Stimulated activated CD4-positive, alpha-beta T cell treated with anti-CD3 and anti-CD28 coated beads, Interleukin-1b, Interleukin-23, amount 100 ng/mL, for 1 hour (primary cell): ENCODE measurements at places on chromosomes 3 and 15.

- DNase-seq, result no peak
Measured at GRCh38 chr3:152309031-152309430, 40.3 kb downstream of the MBNL1 start.

DNA sequence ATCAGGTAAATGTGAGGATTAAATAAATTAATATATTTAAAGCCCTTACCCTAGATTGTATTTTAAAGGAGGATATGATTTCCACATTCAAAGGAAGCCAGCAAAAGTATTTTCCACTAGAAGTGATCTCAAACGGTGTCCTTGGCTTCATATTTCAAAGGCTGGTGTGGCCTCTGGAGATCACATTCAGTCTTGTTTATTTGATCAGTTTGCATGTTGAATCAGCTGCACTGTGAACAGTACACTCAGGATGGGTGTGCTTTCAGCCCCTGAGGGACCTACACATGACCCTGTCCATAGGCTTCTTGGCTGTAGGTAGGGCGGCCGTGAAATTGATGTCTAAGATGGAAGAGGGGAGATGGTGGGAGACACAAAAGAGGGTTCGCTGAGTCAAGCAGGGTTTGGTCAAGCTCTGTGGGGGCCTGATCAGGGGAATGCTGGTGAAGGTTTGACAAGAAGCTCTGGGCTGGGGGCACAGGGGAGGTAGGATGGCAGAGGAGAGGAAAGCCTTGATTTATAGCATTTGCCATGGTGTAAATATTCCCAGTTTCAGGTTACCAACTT, 21.9 kb downstream of the CYP8B1 start:
- no peak for DNase-seq

GRCh38 chr3:182323126-182323700, 470.1 kb upstream of the ATP11B start:
- no peak for DNase-seq

- no peak for DNase-seq
Measured at GRCh38 chr15:58724466-58724865, 25.0 kb downstream of the ADAM10 start.

GRCh38 chr3:99842826-99843589, 25.3 kb downstream of the CMSS1 start:
- DNase-seq, result no peak

DNA sequence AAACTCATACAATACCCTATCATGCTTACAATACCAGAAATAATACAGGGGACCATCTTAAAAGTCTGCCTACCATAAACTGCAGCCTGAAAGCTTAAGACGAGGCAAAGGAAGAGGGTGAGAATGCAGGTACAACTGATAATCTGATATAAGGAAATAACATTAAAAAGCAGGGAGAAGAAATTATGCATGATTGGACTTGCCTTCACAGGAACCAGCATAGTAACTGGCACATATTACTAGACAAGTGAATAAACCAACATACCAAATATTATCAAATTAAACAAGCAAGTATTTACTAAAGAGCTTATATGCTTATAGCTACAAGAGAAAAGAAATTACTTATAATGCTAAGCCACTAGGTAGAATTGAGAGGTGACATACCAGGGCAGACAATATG, 18.7 kb downstream of the ANKRD28 start:
- DNase-seq, result no peak

DNA sequence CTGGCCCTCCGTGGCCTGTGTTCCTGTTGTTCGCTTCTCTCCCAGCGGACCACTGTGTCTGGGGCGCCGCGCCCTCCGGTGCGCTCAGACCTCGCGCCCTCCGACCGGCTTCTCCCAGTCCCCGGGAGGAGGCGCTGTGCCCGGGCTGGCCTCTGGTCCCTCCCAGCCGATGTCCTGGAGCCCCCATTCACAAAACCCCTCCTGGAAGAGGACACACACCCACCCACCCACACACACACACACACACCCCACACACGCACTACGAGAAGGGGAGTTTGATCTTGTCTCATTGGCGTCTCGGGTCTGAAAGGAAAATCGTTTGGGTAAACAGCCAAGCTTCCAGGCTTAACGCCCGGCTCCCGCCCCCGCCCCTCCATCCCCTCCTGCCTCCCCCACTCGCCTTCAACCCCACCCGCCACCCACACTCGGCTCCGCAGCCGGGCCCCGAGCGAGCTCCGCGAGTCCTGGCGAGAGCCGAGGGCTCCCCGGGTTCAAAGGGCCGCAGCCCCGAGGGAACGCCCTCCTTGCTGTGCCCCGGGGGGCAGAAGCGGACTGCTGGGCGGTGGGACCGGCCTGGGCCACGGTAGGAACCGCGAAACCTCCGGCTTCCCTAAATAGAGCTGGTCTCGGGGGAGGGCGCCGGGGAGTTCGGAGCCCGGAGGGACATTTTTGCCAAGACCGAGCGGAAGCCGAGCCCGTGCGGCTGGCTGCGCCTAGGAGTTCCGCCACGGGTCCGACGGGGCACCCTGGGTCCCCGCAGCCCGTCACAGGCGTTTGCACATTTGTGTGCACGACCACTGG, 23.6 kb downstream of the NR2F2 start:
- no peak for DNase-seq

- no peak for DNase-seq
Measured at GRCh38 chr3:40207796-40208195, 101.7 kb upstream of the EIF1B start.

GRCh38 chr15:27646531-27646930, 452.6 kb downstream of the OCA2 start:
- DNase-seq, result no peak

- DNase-seq, result no peak
Measured at GRCh38 chr3:53817211-53817610, 29.0 kb downstream of the CHDH start.

DNA sequence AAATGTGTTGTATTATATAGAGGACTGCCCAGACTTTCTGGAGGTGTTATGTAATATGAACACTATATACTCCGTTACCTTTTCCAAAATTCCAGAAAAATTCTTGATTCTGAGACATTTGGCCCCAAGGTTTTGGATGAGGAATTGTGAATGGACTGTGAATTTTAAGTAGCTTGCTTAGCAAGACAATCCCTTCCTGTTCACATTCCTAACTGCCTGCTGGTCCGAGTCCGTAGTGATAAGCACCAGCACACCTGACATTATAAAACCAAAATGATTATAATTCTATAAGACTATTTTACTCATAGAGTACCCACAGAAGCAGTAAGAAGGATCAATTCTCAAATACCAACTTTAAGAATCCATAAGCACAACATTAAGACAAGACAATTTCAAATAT, 11.2 kb downstream of the EXD1 start:
- no peak for DNase-seq

GRCh38 chr3:168285506-168285905, 189.8 kb upstream of the GOLIM4 start:
- no peak for DNase-seq

- DNase-seq, result no peak
Measured at GRCh38 chr3:299590-300301, 103.2 kb downstream of the CHL1 start.

- no peak for DNase-seq
Measured at GRCh38 chr3:16379838-16380237, 114.8 kb downstream of the OXNAD1 start.

DNA sequence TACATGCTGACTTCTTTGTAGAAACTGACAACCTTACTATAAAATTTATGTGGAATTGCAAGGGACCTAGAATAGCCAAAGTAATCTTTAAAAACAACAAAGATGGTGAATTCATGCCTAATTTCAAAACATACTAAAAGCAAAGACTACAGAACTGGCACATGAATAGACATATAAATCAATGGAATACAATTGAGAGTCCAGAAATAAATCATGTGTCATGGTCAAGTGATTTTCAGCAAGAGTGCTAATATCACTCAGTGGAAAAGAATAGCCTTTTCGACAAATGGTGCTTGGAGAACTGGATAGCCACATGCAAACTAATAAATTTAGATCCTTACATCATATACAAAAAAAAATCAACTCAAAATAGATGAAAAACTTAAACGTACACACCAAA, 8.7 kb downstream of the IMPG2 start:
- no peak for DNase-seq

GRCh38 chr15:64653757-64654156, 121.6 kb downstream of the RBPMS2 start:
- DNase-seq, result no peak

- no peak for DNase-seq
Measured at GRCh38 chr3:51712963-51713362, 6.1 kb downstream of the GRM2 start.

DNA sequence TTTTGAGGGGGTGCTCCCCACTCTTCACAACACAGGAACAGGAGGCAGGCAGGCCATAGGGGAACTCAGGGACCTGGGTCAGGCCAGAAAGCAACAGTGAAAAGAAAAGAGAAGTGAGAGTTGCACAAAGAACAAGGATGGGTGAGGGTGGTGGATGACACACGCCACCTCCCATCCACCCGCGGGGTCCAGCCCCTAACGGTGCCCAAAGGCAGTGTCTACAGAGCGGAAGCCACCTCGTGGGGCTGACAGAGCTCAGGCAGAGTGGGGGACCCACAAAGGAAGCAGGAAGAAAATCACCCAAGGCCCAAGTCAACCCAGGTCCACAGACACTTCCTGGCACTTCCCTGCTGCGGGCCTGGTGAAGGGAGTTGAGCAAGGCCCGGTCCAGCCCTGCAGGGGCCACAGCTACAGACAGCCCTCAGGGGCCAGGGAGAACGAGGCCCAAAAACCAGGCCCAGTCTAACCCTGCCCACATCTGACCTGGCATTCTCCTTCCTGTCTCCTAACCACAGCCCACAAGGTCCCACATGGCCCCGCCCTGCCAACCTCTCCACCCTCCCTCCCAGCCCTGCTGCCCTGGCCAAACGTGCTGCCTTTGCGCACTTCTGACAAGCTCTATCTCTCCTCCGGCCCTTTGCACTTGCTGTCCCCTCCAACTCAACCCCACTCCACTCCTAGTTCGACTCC, 5.9 kb downstream of the NUP210 start:
- no peak for DNase-seq

DNA sequence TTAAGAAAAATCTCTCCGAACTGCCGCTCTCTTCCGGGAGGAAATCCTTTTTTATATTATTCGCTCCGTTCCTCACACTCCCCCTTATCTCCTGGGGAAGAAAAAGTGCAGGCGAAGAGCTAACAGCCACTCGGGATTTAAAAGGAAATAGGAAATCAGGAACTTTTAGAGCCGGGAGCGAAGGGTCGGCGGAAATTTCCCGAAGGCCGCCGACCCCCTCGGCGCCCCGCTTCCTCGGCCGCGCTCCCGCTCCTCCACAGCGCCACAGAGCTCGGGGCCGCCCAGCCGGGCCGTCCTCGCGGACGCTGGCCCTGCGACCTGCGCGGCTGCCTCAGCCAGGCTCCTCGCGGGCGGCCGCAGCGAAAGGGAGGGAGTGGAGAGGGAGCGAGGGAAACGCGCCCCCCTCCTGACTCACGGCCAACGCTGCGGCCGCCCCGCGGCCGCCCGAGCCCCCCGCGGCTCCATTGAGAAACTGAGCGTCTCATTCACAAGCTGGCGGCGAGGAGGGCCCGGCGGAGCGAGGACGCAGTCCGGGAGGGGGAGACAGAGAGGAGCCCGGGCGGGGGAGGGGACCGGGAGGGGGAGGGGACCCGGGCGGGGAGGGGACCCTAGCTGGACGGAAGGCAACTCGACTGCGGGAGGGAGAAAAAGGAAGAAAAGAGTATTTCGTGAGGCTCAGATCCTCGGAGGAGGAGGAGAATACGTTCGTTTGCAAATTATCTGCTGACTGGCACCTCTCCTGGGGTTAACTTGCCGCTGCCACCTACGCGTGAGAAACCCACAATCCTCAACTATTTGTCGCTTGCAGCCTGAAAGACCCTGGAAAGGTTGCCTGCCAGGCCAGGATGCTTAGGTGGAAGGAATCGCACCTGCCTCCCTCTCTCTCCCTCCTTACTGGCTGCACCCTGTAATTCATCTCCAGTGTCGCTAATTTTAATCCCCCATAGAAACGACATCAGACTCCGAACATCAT, at the start of gene PTPN9:
Gene PTPN9 (minus strand): TSS at position 368 of the 973 bp plus-strand sequence. CDS start 539 bp downstream, outside the sequence.
- DNase-seq, result peak; percentile 34

GRCh38 chr3:41854956-41855355, 106.9 kb downstream of the ULK4 start:
- no peak for DNase-seq

GRCh38 chr3:157543501-157544035, 40.4 kb upstream of the VEPH1 start:
- DNase-seq, result no peak

DNA sequence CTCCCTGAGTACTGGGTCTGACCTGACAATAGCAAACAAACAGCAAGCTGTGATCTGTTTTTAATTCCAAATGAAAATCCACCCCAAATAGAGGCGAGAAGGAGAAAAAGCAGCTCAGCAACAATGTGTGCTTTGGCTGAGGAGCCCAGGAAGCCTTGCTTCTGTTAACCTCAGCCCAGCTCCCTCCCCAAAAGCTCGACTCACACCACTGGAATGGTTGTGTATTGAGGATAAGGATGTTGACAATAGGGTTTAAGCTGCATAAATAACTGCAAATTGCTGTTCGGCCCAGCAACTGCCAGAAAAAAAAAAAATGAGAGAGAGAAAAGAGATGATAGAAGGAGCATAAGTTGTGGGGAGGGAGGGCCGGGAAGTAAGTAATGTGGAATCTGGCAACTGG, 104.0 kb upstream of the TBC1D5 start:
- DNase-seq, result no peak

GRCh38 chr3:188929137-188929536, 242.6 kb upstream of the TPRG1 start:
- no peak for DNase-seq

- DNase-seq, result no peak
Measured at GRCh38 chr15:27059610-27060202, 88.7 kb downstream of the GABRG3 start.

GRCh38 chr15:99438691-99439523, 126.9 kb upstream of the MEF2A start:
- DNase-seq, result no peak

- no peak for DNase-seq
Measured at GRCh38 chr3:188853856-188854771, 317.7 kb upstream of the TPRG1 start.

- DNase-seq, result no peak
Measured at GRCh38 chr3:139953131-139953910, 18.3 kb downstream of the CLSTN2 start.

DNA sequence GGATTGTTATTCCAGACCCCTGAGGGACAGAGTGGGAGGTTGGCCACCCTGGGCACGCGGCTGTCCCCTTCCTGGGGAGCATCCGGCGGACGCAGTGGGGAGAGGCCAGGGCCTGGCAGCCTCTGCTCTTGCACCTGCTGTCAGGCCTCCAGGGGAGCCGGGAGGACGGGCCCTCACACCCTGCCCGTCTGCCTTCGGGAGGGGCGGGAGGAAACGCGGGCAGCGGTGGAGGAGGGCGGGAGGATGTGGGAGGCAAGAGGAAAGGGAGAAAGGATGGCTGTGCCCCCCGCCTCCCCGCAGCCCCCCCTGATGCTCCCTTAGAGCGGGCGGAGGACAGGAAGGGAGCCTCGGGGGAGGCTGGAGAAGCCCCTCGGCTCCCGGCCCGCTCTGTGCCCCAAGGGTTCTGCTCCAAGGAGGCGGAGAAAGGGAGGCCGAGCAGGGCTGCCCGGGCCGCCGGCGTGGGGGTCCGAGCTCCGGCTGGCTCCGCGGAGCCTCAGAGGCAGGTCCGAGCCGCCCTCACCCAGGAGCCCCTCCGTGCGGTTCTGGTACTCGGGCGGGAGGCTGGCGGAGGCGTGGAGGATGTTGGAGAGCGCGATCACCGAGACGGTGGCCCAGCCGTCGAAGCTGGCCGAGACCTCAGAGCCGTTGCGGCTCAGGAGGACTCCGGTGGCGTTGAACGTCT, 40.9 kb downstream of the MUC20 start:
- DNase-seq, result no peak

- no peak for DNase-seq
Measured at GRCh38 chr3:55641964-55642363, 154.9 kb upstream of the WNT5A start.

GRCh38 chr3:58387650-58388546, 45.7 kb downstream of the PDHB start:
- no peak for DNase-seq

GRCh38 chr15:99436542-99437314, 129.1 kb upstream of the MEF2A start:
- DNase-seq, result no peak
